Pancreas (tissue), 10 donors: ENCODE measurements at places on chromosomes 3 and 15.

- H3K36me3 ChIP-seq: no peaks in the 10 kb centered on the region
- H3K27ac ChIP-seq: no peak overlapping the region
- H3K4me1 ChIP-seq: no peaks in the 10 kb centered on the region
- H3K4me3 ChIP-seq: no peak overlapping the region
- no peak for DNase-seq
- no peaks in the 10 kb centered on the region for H3K27me3 ChIP-seq
Observed at GRCh38 chr3:55823829-55824228, 336.7 kb upstream of the WNT5A start.

DNA sequence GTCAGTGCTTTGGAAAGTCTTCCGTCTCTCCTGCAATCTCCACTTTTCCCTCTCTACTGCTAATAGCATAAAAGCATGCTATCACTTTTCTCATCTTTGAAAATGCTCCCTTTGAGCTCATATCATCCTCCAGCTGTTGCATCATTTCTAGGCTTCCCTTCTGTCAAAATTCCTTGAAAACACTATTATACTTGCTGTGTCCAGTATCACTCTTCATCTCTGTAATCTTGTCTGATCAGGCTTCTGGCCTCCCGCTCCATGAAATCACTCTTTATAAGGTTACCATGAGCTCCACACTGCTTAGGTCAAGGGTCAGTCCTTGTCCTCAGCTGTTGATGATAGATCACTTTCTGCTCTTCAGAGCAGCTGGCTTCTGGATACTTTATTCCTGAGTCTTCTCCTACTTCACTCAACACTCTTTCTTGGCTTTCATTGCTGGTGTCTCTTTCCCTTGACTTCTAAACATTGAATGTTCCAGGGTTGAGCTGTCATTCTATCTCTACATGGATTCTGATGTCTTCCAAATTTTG, 50.9 kb upstream of the SPTSSB start:
- no peaks in the 10 kb centered on the region for H3K36me3 ChIP-seq
- no peak for DNase-seq
- no peak overlapping the region for H3K4me3 ChIP-seq
- no peaks in the 10 kb centered on the region for H3K4me1 ChIP-seq

GRCh38 chr15:39890621-39891020, 29.4 kb downstream of the GPR176 start:
- H3K4me3 ChIP-seq: no peak overlapping the region
- no peak for DNase-seq
- no peak overlapping the region for H3K27ac ChIP-seq
- no peaks in the 10 kb centered on the region for H3K27me3 ChIP-seq
- peaks cover 11% of the 10 kb centered on the region for H3K4me1 ChIP-seq

DNA sequence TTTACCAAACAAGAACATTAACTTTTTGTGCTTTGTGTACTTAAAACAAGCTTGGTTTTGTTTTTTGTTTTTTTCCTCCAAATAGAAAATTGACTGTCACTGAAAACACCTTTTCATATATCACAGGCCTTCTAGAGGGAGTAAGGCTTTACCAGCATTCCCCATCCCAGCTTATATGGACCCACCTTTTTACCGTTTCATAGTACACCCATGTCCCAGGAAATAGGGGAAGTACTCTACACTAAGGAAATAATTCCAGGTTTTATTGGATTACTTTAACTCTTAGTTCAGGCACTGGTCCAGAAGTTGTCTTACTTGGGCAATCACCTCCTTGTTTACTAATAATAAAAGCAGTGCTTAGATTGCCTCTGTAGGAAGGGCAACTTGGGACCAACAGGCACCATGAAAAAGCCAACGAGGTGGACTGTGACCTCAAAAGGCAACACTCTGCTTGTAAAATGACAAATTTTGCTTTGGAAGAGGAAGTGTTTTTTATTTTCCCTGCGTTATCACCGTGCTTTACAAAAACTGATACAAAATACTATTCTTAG, 26.2 kb downstream of the HMG20A start:
- H3K4me1 ChIP-seq: no peaks in the 10 kb centered on the region
- no peak overlapping the region for H3K4me3 ChIP-seq
- no peak overlapping the region for H3K27ac ChIP-seq
- no peaks in the 10 kb centered on the region for H3K36me3 ChIP-seq

- no peak overlapping the region for H3K4me3 ChIP-seq
- H3K36me3 ChIP-seq: no peaks in the 10 kb centered on the region
- no peak overlapping the region for H3K27ac ChIP-seq
- H3K27me3 ChIP-seq: no peaks in the 10 kb centered on the region
Observed at GRCh38 chr3:28039829-28040228, 201.6 kb upstream of the CMC1 start.

- H3K4me1 ChIP-seq: no peaks in the 10 kb centered on the region
- H3K4me3 ChIP-seq: no peak overlapping the region
- no peak for DNase-seq
Observed at GRCh38 chr3:177056927-177057326, 140.4 kb downstream of the TBL1XR1 start.

GRCh38 chr3:143822374-143822773, 25.9 kb downstream of the SLC9A9 start:
- H3K27ac ChIP-seq: no peak overlapping the region
- no peaks in the 10 kb centered on the region for H3K27me3 ChIP-seq
- H3K36me3 ChIP-seq: no peaks in the 10 kb centered on the region
- H3K4me3 ChIP-seq: no peak overlapping the region

- H3K4me3 ChIP-seq: no peak overlapping the region
- no peaks in the 10 kb centered on the region for H3K4me1 ChIP-seq
- no peaks in the 10 kb centered on the region for H3K36me3 ChIP-seq
- no peak for DNase-seq
Observed at GRCh38 chr3:8595695-8596115, 48.9 kb downstream of the SSUH2 start.

- H3K4me1 ChIP-seq: no peaks in the 10 kb centered on the region
- no peak for DNase-seq
- H3K36me3 ChIP-seq: no peaks in the 10 kb centered on the region
- H3K27me3 ChIP-seq: no peaks in the 10 kb centered on the region
- H3K27ac ChIP-seq: no peak overlapping the region
Observed at GRCh38 chr15:27885201-27885600, 213.9 kb downstream of the OCA2 start.

DNA sequence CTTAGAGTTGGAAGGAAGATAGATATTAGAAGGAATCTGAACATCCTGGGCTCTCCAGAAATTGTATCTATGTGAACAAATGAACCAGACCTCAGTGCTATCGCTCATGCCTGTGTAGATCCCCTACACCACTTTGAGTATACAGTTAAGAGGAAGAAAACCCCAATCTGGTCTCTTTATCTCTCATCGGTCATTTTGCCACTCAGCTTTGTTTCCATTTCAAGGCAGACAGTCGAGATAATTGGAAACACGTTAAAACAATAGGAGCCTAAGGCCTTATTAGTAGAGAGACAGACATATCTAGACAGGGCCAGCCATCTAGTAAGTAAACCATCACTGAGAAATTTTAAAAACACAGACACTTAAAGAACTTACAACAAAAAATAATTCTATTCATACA, 101.6 kb downstream of the MYLK start:
- H3K36me3 ChIP-seq: no peaks in the 10 kb centered on the region
- DNase-seq: no peak
- no peaks in the 10 kb centered on the region for H3K27me3 ChIP-seq
- no peak overlapping the region for H3K4me3 ChIP-seq

DNA sequence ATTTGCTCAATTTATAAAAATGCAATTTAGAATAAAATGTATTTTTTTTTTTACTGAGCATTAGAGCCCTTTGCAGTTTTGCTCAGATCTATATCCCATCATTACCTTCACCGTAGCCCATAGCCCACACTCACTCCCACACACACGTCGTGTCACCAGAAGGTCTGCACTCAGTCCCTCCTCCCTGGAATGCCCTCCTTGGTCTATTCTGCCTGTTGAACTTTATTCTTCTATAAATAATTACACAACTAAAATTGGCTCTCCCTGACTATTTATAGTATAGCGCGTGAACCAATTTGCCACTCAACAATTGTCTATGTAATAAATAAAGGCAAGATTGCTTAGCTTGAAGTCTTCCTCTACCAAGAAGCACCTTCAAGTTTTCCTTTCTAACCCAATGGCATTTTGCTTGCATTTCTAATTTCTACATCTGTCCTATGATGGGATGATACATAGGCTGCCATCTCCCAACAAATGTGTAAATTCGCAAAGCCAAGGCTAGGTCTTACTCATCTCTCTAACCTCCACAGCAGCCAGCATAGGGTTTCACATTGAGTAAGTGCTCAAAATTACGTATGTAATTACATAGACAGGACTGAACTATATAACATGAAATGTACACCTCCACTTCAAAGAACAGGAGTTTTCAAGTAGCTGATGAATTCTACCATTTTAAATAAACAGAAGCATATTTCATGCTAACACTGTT, 172.0 kb upstream of the HES1 start:
- H3K27me3 ChIP-seq: no peaks in the 10 kb centered on the region
- H3K27ac ChIP-seq: no peak overlapping the region
- H3K36me3 ChIP-seq: no peaks in the 10 kb centered on the region
- DNase-seq: no peak

DNA sequence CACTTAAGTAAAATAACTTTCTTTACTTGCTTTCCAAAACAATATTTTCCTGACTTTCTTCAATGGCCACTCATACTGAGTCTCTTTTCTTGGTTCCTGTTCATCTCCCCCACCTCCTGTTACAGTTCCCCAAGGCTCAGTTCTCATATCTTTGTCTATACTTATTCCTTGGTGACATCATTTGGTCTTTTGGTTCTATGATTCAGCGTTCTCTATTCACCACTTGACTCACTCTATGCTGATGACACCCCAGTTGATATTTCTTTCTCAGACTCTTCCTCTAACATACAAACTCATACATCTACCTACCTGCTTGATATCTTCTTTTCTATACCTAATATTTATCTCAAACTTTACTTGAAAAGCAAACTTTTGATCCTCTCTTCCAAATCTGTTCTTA, 85.0 kb upstream of the P3H2 start:
- H3K4me3 ChIP-seq: no peak overlapping the region
- no peak overlapping the region for H3K27ac ChIP-seq
- no peak for DNase-seq
- no peaks in the 10 kb centered on the region for H3K27me3 ChIP-seq
- no peaks in the 10 kb centered on the region for H3K36me3 ChIP-seq

- no peak for DNase-seq
- H3K27me3 ChIP-seq: no peaks in the 10 kb centered on the region
- no peak overlapping the region for H3K4me3 ChIP-seq
- H3K36me3 ChIP-seq: no peaks in the 10 kb centered on the region
Observed at GRCh38 chr3:177470197-177470941, 273.1 kb upstream of the TBL1XR1 start.

DNA sequence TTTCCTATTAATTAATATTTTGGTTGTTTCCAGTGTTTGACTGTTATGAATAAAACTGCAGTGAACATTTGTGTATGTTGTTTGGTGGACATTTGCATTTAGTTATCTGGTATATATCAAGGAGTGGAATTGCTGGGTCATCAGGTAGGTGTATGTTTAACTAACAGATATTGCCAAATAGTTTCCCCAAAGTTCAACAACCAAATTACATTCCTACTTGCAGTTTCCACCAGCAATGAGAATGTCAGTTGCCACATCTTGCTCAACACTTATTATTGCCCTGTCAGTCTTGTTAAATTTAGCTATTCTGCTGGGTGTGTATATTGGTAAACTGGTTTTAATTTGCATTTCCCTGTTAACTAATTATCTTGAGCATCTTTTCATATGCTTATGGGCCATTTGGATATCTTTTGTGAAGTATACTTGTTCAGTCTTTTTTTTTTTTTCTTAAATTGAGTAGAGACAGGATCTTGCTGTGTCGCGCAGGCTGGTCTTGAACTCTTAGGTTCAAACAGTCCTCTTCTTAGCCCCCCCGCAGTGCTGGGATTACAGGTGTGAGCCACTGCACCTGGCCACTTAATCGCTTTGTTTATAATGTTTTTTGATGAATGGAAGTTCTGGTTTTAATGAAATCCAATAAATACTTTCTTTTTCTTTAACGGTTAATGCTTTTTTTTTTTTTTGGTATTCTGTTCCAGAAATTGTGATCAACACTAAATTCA, 7.9 kb downstream of the FEM1B start:
- peaks cover 36% of the 10 kb centered on the region for H3K4me1 ChIP-seq
- H3K27ac ChIP-seq: no peak overlapping the region
- H3K4me3 ChIP-seq: no peak overlapping the region

- no peaks in the 10 kb centered on the region for H3K36me3 ChIP-seq
- H3K27ac ChIP-seq: no peak overlapping the region
- H3K27me3 ChIP-seq: no peaks in the 10 kb centered on the region
- H3K4me1 ChIP-seq: peaks cover 4% of the 10 kb centered on the region
- H3K4me3 ChIP-seq: no peak overlapping the region
Observed at GRCh38 chr3:42823351-42823750, 14.1 kb downstream of the ACKR2 start.

- no peaks in the 10 kb centered on the region for H3K27me3 ChIP-seq
- H3K36me3 ChIP-seq: no peaks in the 10 kb centered on the region
- DNase-seq: no peak
- H3K4me1 ChIP-seq: no peaks in the 10 kb centered on the region
Observed at GRCh38 chr3:30810625-30811024, 83.8 kb downstream of the GADL1 start.

- DNase-seq: no peak
- no peaks in the 10 kb centered on the region for H3K27me3 ChIP-seq
- no peaks in the 10 kb centered on the region for H3K36me3 ChIP-seq
- H3K4me1 ChIP-seq: no peaks in the 10 kb centered on the region
- peak overlapping the region; percentile 55 for H3K27ac ChIP-seq
Observed at GRCh38 chr3:71443332-71443731, 140.2 kb downstream of the FOXP1 start.

- no peaks in the 10 kb centered on the region for H3K27me3 ChIP-seq
- H3K36me3 ChIP-seq: no peaks in the 10 kb centered on the region
- peak overlapping the region; percentile 66 for H3K27ac ChIP-seq
- peaks cover 27% of the 10 kb centered on the region for H3K4me1 ChIP-seq
- DNase-seq: no peak
- peak overlapping the region; percentile 85 for H3K4me3 ChIP-seq
Observed at GRCh38 chr15:29268706-29269484, 727 bp downstream of the NSMCE3 start.

DNA sequence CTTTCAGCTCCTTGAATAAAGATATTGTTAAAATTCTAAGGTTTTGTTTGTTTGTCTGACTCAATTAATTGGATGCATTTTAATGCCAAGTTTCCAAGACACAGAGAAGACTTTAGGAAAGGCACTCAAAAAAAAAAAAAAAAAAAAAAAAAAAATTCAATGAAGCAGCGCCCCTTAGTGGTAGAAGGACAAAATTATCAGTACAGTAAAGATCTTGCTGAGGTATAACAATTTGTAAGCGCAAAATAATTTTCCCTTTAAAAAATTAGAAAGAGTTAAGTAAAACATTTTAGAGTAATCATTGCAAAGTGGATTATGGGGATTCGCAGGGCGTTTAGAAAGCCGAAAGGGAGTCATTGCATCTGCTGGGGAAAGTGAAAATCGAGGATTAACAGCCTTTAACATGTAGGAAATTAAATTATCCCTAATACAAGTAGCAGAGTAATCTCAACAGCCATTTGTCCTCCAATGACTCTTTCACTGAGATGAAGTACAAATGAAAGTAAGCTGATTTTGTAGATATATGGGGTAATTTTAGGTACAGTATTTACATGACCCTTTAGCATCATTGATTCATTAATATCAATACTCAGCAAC, 5.8 kb upstream of the DIS3L start:
- H3K36me3 ChIP-seq: no peaks in the 10 kb centered on the region
- no peak for DNase-seq
- H3K27ac ChIP-seq: no peak overlapping the region
- no peaks in the 10 kb centered on the region for H3K27me3 ChIP-seq
- H3K4me3 ChIP-seq: no peak overlapping the region
- peaks cover 9% of the 10 kb centered on the region for H3K4me1 ChIP-seq

GRCh38 chr3:46541835-46542234, 24.3 kb downstream of the LRRC2 start:
- no peaks in the 10 kb centered on the region for H3K4me1 ChIP-seq
- H3K36me3 ChIP-seq: no peaks in the 10 kb centered on the region
- no peaks in the 10 kb centered on the region for H3K27me3 ChIP-seq
- no peak for DNase-seq
- H3K4me3 ChIP-seq: no peak overlapping the region
- no peak overlapping the region for H3K27ac ChIP-seq
